ENCODE measurements at places on chromosomes 12 and 14. TPM values are rescaled to one million over a fixed set of nuclear protein-coding genes. Genes with fewer than 3 reads are reported as not detected.

GRCh38 chr12:19954163-19954562 is 414.2 kb upstream of the PDE3A start:
- H3K4me1 ChIP-seq, result peaks cover 12% of the 10 kb centered on the region
- H3K27me3 ChIP-seq, result no peaks in the 10 kb centered on the region
- H3K36me3 ChIP-seq, result no peaks in the 10 kb centered on the region
- DNase-seq, result peak; percentile 39
- H3K4me3 ChIP-seq, result no peak overlapping the region

DNA sequence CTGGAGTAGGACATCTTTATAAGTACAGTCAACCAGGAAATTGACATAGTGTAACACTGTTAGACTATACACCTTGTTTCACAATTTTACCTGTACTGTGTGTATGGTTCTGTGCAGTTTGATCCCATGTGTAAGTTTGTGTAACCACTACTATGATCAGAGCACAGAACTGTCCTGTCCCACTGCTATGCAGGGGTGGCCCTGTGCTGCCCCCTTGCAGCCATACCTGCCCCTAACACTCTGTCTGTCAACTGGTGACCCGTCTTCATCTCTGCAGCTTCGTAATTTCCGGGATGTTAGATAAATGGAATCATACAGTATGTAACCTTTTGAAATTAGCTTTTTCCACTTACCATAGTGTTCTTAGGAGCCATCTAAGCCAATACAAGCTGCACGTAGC is 58.7 kb upstream of the RD3L start:
- no peaks in the 10 kb centered on the region for H3K27me3 ChIP-seq
- H3K36me3 ChIP-seq, result no peaks in the 10 kb centered on the region
- no peak overlapping the region for H3K27ac ChIP-seq
- DNase-seq, result no peak

ABCD2 gene
- 6.8 TPM for total RNA-seq

- peaks cover 94% of the 10 kb centered on the region for H3K36me3 ChIP-seq
- no peaks in the 10 kb centered on the region for H3K27me3 ChIP-seq
- DNase-seq, result no peak
- H3K27ac ChIP-seq, result no peak overlapping the region
Observed at GRCh38 chr12:128796439-128797118, 27.2 kb downstream of the SLC15A4 start.

DNA sequence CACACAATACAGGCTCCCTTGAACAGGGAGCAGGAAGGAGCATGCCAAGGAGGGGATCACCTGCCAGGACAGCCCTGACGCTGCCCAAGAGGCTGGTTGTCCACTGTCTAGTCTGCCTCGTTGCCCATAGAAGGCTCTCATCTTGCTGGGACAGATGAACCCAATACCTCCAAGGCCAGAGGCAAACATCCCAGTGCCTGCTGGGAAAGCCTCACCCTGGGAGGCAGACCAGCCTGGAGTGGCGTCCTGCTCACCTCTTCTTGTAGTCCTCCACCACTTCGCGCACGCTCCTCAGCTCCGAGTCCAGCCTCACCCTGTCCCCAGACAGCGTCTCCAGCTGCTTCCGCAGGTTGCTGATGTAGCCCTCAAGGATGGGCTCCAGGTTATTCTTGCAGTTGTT is 2.4 kb downstream of the KRT73 start:
- no peak for DNase-seq
- H3K4me3 ChIP-seq, result no peak overlapping the region
- H3K36me3 ChIP-seq, result no peaks in the 10 kb centered on the region
- no peaks in the 10 kb centered on the region for H3K27me3 ChIP-seq

DNA sequence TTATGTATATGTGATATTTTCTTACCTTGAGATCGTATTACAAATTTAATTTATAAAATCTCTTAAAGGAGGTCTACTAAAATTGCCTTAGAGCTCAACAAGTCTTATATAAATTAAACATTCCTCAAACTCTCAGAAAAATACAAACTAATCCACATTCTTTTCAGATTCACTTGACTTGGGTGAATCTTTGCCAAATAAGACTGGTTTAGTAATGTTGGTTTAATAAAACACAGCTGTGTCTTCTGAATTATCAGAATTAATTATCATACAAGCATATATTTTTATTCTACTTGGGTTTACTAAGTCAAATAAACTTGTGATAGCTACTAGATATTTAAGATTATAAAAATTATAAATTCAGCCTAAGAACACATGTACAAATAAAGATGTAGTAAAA is 13.3 kb downstream of the GLIPR1L2 start:
- no peaks in the 10 kb centered on the region for H3K4me1 ChIP-seq
- no peaks in the 10 kb centered on the region for H3K36me3 ChIP-seq
- no peaks in the 10 kb centered on the region for H3K27me3 ChIP-seq
- no peak for DNase-seq
- H3K4me3 ChIP-seq, result no peak overlapping the region
- no peak overlapping the region for H3K27ac ChIP-seq

DNA sequence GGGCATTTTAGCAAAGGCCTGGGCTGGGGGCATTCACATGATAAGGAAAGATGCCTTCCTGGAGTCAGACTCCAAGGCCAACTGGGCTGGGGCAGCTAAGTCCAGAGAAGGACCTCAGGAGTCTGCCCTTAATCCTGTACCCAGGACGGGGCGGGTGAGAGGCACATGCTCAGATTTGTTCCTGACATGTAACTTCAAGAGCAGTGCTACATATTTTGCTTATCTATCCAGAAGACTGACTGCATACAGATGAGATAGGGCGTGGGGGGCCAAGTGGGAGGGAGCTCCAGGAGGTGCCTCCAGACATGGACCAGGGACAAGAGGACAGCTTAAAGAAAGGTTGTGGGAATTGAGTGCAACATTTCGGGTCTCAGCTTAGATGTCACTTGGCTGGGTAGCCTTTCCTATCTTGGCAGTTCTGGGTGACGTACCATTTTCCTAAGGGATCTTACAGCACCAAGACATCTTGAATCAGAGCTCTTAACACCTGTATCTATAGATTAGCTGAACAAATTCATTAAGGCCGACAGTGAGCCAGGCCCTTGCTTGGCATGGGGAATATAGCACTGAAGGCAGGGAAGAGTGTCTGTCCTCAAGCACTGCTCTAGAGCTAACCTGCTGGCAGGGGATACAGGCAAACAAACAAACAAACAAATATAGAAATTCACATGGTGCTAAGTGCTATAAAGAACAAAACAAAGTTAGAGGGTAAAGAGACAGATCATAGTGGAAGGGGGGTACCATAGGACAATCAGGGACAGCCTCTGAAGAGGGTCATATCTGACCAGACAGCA is 61.2 kb downstream of the PTPN21 start:
- peak overlapping the region; percentile 59 for H3K27ac ChIP-seq
- no peaks in the 10 kb centered on the region for H3K27me3 ChIP-seq
- H3K4me1 ChIP-seq, result peaks cover 10% of the 10 kb centered on the region
- DNase-seq, result peak; percentile 73
- H3K36me3 ChIP-seq, result peaks cover 91% of the 10 kb centered on the region
- no peak overlapping the region for H3K4me3 ChIP-seq

GRCh38 chr12:91854725-91855124 is 290.9 kb downstream of the BTG1 start:
- H3K27me3 ChIP-seq, result no peaks in the 10 kb centered on the region
- H3K27ac ChIP-seq, result peak overlapping the region; percentile 62
- no peak for DNase-seq
- H3K36me3 ChIP-seq, result no peaks in the 10 kb centered on the region

ATF7 gene
- total RNA-seq, result 43.2 TPM

YBX3 gene
- 2,225 TPM for total RNA-seq

GRCh38 chr12:20599757-20600156 is 95.4 kb upstream of the SLCO1C1 start:
- H3K4me3 ChIP-seq, result no peak overlapping the region
- no peak overlapping the region for H3K27ac ChIP-seq
- H3K27me3 ChIP-seq, result no peaks in the 10 kb centered on the region
- H3K36me3 ChIP-seq, result no peaks in the 10 kb centered on the region
- DNase-seq, result no peak

DNA sequence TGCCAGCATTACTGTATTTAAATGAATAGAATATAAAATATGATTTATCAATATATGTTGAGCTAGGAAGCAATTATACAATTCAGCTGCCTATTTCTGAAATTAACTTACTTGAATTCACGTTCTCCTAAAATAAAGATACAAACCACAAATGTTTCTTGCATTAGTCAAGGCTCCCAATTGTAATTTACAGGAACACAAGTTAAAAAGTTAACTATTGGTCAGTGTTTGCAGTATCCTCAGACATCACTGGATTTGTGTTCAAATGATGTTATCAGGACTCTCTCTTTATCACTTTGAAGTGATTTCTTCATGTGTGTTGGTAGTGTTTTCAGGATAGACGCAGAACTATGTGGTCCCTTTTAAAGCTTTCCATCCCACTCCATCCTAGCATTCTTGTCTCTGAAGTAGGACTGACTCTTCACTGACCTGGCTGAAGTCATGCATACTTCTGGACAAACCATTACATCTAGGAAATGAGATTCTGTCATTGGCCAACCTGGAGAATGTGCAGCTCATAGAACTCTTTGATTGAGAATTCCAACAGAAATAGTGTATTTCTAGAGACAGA is 156.1 kb downstream of the KICS2 start:
- DNase-seq, result no peak
- H3K27ac ChIP-seq, result no peak overlapping the region
- H3K4me3 ChIP-seq, result no peak overlapping the region
- no peaks in the 10 kb centered on the region for H3K27me3 ChIP-seq
- H3K4me1 ChIP-seq, result no peaks in the 10 kb centered on the region

- DNase-seq, result no peak
- H3K4me1 ChIP-seq, result no peaks in the 10 kb centered on the region
- no peak overlapping the region for H3K4me3 ChIP-seq
- H3K36me3 ChIP-seq, result no peaks in the 10 kb centered on the region
Observed at GRCh38 chr14:61229475-61229888, 51.7 kb downstream of the TMEM30B start.

DNA sequence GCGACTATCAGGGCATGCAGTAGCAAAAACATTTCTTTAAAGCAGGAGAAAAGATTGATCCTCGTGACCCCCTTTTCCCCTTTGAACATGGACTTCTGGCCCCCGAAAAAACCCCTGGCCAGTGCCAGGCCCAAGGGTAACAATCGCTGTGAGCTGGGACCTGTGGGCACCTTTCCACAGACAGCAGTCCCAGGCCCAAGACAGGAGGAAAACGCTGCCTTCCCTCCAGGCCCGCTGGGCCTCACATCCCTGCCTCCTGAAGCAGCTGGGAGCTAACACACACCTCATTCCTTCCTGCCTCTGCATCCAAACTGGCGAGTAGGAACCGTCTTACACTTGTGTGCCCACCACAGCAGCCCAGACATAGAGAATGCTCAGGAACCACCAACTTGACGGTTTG is 1.2 kb downstream of the VWF start:
- H3K4me3 ChIP-seq, result peak overlapping the region; percentile 58
- DNase-seq, result no peak
- peaks cover 29% of the 10 kb centered on the region for H3K4me1 ChIP-seq
- H3K27ac ChIP-seq, result peak overlapping the region; percentile 95

DNA sequence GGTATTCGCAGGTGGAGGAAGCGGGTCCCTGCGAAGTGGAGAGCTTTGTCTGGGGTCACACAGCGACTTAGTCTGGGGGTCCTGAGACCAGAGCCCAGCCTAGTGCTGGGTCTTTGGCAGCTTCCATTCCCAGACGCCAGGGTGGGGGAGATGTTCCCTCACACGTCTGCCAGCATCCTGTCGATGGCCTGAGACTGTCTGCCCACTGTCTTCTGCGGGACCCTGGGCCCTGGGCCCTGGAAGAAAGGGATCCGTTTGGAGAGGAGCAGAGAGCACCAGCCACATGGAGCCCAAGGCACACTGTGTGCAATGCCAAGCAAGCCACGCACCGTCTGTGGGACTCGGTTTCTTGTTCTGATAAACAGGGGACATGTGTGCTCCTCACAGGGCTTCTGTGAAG is 197.2 kb downstream of the KIF26A start:
- no peaks in the 10 kb centered on the region for H3K4me1 ChIP-seq
- no peaks in the 10 kb centered on the region for H3K36me3 ChIP-seq
- no peak overlapping the region for H3K4me3 ChIP-seq
- no peaks in the 10 kb centered on the region for H3K27me3 ChIP-seq

DNA sequence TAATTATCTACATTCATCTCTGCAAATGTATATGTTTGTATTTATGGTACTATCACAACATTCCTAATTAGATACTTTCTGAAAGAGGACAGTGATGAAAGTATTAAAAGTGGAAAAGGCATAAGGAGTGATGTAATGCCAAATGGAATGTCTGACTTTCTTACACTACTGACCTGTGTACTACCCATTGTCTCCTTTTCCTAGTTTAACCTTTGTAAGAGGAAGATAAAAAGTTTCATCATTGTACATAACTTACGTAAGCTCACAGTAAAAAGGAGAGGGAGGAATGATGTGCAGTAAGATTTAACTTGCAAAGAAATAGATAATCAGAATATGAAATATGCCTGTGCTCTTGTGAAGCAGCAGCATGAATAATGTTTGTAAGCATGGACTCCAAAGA is 55.9 kb downstream of the SOX5 start:
- no peak for DNase-seq
- H3K27ac ChIP-seq, result no peak overlapping the region
- H3K36me3 ChIP-seq, result no peaks in the 10 kb centered on the region
- H3K4me3 ChIP-seq, result no peak overlapping the region
- no peaks in the 10 kb centered on the region for H3K27me3 ChIP-seq
